ENCODE measurements at places on chromosomes 2 and 18. TPM values are rescaled to one million over a fixed set of nuclear protein-coding genes. Genes with fewer than 3 reads are reported as not detected.

- DNase-seq, result no peak
Observed at GRCh38 chr2:234723400-234723799, 226.5 kb upstream of the ARL4C start.

DNA sequence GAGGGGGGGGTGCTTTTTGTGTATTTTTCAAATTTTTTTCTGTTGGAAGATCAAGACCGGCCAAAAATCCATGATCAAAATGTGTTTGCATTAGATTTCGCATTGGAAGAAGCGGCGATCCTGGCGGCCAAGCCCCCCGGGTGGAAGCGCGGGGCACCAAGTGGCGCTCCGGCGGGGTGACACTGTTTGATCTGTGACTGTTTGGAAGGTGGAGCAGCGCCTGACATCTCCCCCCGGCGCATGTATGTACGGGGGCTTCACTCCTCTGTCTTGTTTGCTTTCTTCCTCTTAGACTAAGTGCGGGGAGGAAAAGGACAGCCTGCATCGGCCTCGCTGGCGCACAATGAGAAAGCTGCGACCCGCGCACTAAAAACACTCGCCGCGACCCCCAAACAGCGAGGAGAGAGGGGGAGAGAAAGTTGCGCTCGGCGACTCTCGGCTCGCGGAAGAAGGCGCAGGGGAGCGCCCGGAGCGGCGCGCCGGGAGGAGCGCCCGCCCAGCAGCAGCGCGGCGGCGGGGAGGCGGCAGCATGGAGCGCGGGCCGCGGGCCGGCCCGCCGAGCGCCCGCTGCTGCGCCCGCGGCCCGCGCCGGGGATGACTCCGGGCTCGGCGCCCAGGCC is 515 bp downstream of the TSHZ1 start:
- no peak for DNase-seq

GRCh38 chr2:61456070-61456745 is 14.7 kb downstream of the USP34 start:
- no peak for DNase-seq

- no peak for DNase-seq
Observed at GRCh38 chr2:128438586-128438985, 119.9 kb upstream of the HS6ST1 start.

GRCh38 chr2:151638990-151639389 is 95.3 kb downstream of the NEB start:
- no peak for DNase-seq

DNA sequence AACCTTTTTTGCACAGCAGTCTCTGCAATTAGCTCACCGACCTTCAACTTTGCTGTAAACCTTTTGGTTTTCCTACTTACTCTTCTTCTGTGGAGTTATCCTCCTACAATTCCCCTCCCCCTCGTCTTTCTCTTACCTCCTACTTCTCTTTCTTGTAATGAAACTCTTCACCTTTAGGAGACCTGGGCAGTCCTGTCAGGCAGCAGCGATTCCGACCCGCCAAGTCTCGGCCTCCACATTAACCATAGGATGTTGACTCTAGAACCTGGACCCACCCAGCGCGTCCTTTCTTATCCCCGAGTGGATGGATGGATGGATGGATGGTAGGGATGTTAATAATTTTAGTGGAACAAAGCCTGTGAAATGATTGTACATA is 8.3 kb downstream of the TBR1 start:
- DNase-seq, result no peak

The STAM2 gene
- 36.3 TPM for total RNA-seq

- no peak for DNase-seq
Observed at GRCh38 chr2:108621687-108622681, 87.7 kb downstream of the LIMS1 start.

- DNase-seq, result no peak
Observed at GRCh38 chr2:223736488-223736887, 100.9 kb downstream of the AP1S3 start.

The PLB1 gene
- total RNA-seq, result 7.6 TPM

The UGT1A5 gene
- total RNA-seq, result not detected

DNA sequence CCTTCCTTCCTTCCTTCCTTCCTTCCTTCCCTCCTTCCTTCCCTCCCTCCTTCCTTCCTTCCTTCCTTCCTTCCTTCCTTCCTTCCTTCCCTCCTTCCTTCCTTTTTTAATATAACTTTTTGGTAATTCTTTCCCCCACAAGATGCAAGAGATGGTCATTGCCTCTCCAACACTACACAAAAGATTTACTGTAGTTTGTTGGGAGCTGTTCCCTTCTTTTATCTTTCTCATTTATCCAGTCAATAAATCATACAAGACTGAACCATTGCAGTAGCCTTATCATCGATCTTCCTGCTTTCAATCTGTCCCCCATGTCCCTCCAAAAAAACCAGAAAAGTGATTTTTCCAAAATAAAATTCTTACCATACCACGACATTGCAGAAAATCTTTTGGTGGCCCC is 8.2 kb downstream of the APCDD1 start:
- no peak for DNase-seq

The SPP2 gene
- total RNA-seq, result not detected

DNA sequence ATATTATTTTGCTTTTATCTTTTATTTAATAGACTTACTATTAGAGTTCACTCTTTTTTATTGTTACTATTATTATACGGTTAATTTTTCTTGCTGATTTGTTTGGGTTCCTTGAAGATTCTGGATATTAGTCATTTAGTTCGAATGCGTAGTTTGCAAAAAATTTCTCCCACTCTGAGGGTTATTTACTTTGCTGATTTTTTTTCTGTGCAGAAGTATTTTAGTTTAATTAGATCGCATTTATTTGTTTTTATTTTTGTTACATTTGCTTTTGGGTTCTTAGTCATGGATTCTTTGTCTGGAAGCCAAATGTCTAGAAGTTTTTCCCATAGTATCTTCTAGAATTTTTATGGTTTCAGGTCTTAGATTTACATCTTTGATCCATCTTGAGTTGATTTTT is 585.2 kb downstream of the CPS1 start:
- DNase-seq, result no peak

GRCh38 chr2:74676331-74676730 is 22.3 kb downstream of the SEMA4F start:
- DNase-seq, result no peak

DNA sequence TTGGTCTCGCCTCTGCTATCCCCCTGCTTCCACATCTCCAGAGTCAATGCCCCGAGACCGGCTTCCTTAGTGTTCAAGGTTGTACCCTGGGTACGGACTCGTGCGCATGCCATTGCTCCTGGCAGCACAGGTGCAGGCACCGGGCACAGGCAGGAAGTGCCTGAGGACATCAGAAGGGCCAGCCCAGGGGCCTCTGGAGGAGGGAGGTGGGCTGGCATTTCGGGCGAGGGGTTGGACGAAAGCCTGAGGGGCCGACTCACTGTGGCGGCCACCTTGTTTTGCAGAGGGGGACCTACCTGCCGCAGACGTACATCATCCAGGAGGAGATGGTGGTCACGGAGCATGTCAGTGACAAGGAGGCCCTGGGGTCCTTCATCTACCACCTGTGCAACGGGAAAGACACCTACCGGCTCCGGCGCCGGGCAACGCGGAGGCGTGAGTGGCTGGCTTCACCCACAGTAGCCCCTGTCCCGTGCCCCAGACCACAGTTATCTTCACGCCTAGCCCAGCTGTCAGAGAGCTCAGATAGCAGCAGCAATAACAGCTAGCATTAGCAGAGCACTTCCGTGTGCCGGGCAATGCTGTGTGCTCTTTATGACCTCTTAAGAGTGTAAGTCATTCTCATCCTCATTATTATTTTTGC is 12.5 kb downstream of the ITM2C start:
- no peak for DNase-seq
